Activated naive CD4-positive, alpha-beta T cell treated with Interleukin-2 at 50 U/mL for 16 hours (primary cell): ENCODE measurements at places on chromosomes 11 and 22.
A peak's percentile ranks its signal among the peaks of the same experiment; 100 is the strongest.

DNA sequence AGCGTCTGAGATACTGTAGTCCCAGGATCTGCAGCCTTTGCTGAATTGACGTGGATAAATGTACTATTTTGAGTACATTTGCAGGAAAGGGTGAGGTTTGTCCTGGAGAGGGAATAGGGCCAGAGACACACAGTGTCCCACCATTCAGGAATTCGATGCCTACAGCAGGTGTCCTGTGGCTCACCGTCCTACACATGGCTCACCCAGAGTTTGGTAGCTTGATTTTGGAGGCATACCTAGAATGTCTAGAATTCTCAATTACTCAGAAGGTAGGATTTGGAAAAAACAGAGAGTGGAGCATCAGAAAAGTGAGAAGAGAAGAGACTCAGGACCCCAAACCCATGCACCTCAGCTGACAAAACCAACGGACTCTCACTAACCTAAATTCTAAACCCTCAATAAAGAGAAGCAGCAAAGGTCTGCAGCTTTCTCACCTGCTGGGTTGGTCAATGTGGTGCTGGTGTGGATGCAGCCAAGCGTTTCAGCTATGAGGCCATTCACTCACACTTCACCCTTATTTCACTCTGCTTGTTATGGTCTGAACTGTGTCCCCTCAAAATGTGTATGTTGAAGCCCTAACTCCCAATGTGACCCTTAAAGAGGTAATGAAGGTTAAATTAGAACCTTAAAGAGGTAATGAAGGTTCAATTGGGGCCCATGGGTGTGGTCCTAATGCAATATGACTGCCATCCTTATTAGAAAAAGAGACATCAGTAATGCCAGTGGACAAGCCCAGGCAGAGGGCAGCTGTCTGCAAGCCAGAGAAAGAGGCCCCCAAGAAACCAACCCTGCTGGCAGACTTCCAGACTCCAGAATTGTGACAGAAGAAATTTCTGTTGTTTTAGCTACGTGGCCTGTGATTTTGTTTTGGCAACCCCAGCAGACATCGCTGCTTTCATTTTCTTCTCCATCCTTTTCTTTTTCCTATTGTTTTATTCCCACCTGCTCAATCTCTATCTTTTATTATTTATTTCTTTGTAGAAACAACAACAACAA is 187.8 kb downstream of the SNX19 start:
- DNase-seq = no peak

- no peak for DNase-seq
Measured at GRCh38 chr11:3834664-3835461, 5.9 kb downstream of the RHOG start.

- no peak for DNase-seq
Measured at GRCh38 chr22:39825661-39826102, 67.9 kb downstream of the ENTHD1 start.

- no peak for DNase-seq
Measured at GRCh38 chr11:4560467-4560866, 15.5 kb downstream of the OR52M1 start.

DNA sequence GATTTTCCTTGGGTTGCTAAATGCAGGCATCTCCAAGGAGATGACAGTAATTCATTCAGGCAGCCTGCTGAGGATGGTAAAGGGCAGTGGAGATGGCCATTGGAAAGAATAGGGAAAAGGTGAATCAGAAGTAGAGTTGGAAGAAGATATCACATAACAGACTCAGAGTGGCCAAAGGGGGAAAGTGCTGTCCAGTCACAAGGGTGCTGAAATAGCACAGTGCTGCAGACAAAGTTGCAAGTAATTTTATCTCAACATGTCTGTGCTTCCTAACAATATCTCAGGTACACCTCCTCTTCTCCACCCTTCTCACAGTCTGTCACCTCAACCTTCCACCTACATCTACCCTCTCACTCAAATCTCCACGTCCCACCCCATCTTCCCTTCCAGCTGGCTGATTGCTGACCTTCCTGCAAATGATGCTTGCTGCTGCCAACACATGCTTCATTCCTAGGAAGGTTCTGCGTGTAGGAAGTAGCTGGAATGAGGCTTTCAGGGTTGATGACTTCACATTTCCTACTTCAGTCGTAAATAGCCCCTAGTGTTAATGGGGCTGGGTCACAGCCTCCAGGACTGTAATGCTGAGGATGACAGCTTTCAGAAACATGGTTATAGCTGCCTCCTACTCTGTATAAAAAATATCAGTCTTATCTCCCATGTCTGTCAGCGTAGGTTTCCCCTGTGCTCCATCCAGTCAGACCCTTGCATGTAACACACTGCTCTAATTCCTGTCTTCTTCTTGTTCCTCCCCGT is 123.9 kb downstream of the CTNND1 start:
- DNase-seq = no peak

DNA sequence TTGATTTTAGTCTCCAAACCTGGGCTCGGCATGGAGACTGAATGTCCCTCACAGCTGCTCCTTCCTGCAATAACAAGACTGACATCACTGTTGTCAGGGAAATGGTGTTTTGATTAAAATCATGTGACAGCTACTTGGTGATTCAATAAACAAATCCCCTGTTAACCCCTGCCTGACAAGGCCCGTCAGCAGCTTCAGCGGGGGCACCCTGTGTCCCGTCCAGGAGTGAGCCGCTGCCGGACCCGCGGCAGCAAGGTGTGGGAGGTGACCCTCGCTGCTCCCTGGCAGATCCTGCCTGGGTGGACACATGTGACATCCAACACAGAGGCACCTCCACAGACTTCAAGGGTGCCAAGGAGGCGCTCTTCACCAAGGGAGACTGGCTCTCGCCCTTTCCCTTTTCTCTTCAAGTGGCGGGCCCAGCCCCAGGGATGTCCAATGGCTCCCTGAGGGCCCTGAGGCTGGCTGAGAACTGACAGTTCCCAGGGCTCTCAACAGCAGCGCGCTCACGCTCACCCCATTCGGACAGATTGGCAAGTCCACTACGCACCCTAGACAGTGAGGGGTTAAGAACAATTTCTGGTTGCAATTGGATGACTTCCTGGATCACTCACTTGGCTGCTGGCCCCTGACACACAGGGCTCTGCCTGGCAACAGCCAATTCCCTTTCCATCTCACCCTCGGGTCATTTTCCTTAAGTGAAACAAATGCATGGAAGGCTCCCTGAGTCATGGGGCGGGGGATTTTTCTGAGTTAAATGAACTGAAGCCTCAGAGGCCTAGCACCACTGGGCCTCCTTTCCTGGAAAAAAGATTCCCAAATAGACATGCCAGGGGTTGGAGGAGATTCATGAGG is 30.7 kb downstream of the PPP2R1B start:
- no peak for DNase-seq

DNA sequence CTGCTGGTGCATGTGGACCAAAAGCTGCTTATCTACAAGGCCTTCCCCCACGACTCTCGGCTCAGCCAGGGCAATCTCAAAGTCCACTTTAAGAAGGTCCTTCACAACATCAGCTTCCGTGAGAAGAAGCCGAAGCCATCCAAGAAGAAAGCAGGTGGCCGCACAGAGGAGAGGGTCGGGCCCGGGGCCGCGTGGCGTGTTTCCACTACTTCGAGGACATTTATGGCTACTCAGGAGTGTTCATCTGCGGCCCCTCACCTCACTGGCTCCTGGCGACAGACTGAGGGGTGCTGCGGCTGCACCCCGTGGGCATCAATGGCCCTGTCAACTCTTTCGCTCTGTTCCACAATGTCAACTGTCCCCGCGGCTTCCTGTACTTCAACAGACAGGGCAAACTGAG is 16.2 kb upstream of the SLC5A4 start:
- DNase-seq = no peak

GRCh38 chr11:83191491-83191890 is 2.0 kb upstream of the ANKRD42 start:
- DNase-seq = no peak

GRCh38 chr11:122436188-122436555 is 219.3 kb upstream of the UBASH3B start:
- no peak for DNase-seq

DNA sequence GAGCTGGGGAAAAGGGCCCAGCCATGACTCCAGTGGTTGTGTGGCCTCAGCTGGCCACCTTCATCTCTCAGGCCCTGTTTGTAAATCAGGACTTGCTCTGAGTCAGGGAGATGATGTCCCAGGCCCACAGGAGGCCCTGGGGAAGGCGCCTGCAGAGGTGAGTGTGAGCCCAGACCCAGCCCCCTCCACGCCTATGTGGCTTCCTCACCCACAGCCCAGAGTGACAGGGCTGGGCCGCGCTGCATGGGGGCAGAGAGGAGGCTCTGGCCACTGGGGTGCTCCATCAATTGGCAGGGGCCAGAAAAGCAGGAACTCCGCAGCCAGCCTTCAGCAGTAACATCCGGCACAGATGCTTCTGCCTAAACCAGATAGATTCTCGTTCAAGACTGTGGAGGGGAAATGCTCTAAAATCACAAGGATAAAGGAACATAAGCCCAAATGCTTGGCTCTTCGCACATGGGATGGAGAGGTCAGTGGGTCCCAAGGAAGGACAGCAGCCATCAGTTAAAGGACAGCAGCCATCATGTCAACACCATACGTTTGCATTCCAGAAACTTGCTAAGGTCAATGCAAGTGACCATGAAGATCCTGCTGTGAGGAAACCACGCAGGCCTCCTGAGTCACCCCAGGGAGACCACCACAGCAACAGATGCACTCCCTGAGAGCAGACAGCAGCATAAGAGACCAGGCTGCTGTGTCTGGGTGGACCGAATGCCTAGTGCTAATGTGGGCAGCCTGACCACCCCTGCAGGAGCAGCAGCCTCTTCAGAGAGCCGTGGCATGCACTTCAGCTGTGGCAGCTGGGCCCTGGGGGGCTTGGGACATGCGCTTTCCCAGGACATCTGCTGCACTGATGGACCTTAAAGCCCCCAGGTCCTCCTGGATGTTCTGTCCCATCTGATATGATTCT is 28.3 kb downstream of the OSBPL5 start:
- DNase-seq = no peak

- DNase-seq = no peak
Measured at GRCh38 chr11:27971171-27971570, 136.8 kb downstream of the KIF18A start.

DNA sequence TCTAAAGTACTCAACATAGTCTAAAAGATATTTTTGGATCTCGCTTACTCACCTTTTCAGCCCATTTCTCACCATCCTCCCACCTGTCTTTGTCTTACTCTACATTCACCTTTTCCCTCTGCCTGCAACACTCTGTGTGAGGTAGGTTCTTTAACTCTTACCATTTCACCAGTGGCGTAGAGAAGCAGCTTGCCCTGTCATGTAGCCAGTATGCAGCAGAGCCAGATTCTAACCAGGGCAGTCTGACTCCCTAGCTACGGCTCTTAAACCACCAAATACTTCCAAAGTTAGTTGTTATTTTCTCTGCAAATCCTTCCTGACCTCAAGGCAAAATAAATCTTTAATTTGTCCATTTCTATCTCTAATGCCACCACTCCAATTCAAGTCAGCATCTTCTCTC is 7.5 kb downstream of the ALG8 start:
- DNase-seq = no peak

DNA sequence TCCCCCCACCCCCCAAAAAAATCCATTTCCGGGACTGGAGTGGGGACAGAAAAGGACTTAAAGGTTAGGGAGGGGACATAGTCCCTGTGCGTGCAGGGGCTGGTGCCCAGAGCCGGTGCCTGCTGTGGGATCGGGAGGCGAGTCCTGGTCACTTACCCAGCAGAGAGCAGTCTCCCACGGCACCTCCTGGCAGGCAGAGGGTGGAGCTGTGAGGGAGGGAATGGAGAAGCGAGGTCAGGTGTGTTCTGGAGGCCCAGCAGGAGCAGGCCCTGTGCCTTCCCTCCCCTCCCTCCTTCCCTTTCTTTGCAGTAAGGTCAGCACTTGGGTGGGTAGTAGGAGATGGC is 28.4 kb downstream of the SHANK3 start:
- no peak for DNase-seq

- DNase-seq = peak; percentile 61
Measured at GRCh38 chr11:14075118-14076078, 112.9 kb downstream of the SPON1 start.

DNA sequence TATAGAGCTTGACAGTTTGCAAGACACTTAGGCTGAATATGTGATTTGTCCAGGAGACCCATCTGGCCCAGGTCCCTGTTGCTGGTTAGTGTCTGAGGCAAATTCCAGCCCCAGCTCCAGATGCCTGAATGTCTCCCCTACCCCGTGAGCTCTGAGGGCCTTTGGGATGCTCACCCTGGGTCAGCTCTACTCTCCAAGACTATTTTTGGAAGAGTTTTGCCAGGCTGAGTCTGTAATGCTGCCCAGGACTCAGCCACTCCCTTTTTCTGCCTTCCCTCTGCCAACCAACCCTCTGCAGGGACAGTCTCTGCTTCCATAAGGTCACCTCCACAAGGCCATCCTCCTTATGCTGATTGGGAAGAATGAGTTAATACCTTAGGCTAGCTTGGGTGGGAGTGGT is 66.3 kb downstream of the CABIN1 start:
- DNase-seq = no peak

- DNase-seq = no peak
Measured at GRCh38 chr11:110097459-110098012, 4.3 kb downstream of the ZC3H12C start.

DNA sequence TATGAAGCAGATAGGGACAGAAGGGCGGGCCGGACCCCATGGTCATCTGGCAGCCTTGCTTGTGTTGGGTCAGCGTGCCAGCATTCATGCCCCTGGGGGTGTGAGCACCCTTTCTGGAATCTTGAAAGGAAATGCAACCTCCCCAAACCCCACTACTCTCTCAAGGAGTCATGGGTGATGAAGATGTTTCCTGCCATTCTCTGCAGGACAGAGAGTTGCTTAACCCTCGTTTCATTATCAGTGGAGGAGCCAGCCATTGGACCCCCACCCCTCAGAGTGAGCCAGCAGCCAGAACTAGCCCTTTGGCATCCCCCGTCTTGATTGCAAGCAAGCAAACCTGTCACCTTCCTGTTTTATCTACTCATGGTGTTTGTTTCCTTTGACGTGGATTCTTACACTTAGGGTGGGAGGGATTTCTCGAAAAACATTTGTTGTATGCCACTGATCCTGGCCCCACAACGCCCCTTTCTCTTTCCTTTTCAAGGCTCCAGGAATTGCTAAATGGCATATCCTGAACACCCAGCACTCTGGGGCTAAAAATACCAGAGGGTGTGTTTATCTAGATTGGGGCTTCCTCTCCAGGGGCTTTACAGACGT is 258.3 kb downstream of the ETS1 start:
- no peak for DNase-seq

GRCh38 chr11:26649884-26650283 is 72.0 kb downstream of the SLC5A12 start:
- no peak for DNase-seq

DNA sequence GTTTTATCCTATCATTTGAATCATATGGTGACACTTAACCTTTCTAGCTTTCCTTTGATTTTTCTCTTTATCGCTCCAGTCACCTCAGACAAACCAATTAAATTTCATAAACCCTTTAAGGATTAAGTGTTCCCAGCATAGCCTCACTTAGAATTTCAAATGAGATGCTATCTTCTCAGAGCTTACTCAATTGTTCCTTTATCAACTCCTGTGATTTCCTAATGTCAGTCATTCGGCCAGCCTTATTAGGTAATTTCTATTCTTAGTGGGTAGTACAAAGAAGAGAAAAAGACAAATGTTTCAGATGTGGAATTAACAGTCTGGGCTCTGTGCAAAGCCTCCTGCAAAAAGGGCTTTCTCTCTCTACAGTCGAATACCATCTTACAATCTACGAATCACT is 77.1 kb upstream of the CCDC90B start:
- DNase-seq = no peak

- DNase-seq = peak; percentile 60
Measured at GRCh38 chr22:37843741-37844089, 419 bp downstream of the ANKRD54 start.
